ENCODE measurements at places on chromosomes 7 and 10. TPM values are rescaled to one million over a fixed set of nuclear protein-coding genes. Genes with fewer than 3 reads are reported as not detected.

DNA sequence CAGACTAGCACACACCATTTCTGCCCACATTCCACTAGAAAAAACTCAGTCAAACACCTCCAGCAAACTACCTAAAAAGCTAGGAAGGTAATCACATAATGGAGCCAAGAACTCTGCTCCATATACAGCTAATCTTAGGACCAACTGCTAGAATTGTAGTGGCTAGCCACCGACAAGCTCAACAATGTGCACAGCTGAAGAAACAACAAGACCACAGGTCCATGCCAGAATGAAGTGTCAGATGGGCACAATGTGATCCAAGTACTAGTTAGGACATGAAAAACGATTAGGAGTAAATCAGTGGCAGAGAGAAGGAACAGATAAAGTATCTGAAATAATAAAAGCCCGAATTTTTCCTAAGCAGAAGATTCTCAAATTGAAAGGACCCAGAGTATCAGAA, 38.6 kb downstream of the TMEM106B start:
- H3K36me3 ChIP-seq, result no peaks in the 10 kb centered on the region
- no peak for DNase-seq
- no peaks in the 10 kb centered on the region for H3K27me3 ChIP-seq
- no peaks in the 10 kb centered on the region for H3K4me1 ChIP-seq

GRCh38 chr7:494259-494687, 25.4 kb downstream of the PDGFA start:
- no peaks in the 10 kb centered on the region for H3K4me1 ChIP-seq
- no peaks in the 10 kb centered on the region for H3K36me3 ChIP-seq
- H3K4me3 ChIP-seq, result no peak overlapping the region

GRCh38 chr7:5437987-5438386, 14.4 kb upstream of the TNRC18 start:
- H3K4me1 ChIP-seq, result peaks cover 23% of the 10 kb centered on the region
- no peaks in the 10 kb centered on the region for H3K27me3 ChIP-seq
- no peaks in the 10 kb centered on the region for H3K36me3 ChIP-seq
- no peak overlapping the region for H3K27ac ChIP-seq

Gene ALDH18A1
- 64.0 TPM for total RNA-seq

GRCh38 chr10:49090696-49091380, 24.5 kb downstream of the VSTM4 start:
- H3K4me1 ChIP-seq, result no peaks in the 10 kb centered on the region
- H3K27me3 ChIP-seq, result no peaks in the 10 kb centered on the region
- no peak for DNase-seq
- no peaks in the 10 kb centered on the region for H3K36me3 ChIP-seq
- H3K4me3 ChIP-seq, result no peak overlapping the region
- H3K27ac ChIP-seq, result no peak overlapping the region

Measured in K562 (cell line).